ENCODE measurements at places on chromosomes 4 and X.

DNA sequence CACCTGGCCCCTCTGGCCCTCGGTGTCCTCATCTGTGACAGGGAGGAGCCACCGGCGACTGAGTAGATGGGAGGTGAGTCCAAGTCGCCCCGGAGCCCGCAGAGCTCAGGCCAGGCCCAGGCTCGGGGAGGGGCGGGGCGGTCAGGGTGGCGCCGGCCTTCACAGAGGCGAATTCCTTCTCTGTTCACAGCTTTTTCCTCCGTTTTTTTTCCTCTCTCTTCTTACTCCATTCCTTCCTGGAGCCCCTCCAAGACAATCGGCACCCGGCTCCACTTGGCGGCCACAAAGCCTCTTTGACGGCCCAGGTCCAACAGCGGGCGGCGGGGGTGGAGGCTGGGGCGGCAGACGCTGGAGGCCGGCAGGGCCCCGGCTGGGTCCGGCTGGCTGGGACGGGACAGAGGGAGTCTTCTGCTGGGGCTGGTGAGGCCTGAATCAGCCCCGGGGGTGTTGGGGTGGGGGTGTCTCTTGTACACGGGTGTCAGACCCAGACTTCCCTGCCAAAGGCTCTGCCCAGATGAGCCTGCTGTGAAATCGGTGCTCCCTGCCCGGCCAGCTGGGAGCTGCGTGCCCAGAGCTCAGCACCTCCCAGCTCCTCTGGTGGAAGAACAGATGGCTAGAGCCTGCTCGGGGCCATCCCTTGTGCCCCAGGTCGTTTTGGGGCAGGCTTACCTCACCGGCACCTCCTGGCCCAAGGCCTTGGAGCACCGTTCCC is 22.6 kb downstream of the FGFRL1 start:
- DNase-seq = no peak

DNA sequence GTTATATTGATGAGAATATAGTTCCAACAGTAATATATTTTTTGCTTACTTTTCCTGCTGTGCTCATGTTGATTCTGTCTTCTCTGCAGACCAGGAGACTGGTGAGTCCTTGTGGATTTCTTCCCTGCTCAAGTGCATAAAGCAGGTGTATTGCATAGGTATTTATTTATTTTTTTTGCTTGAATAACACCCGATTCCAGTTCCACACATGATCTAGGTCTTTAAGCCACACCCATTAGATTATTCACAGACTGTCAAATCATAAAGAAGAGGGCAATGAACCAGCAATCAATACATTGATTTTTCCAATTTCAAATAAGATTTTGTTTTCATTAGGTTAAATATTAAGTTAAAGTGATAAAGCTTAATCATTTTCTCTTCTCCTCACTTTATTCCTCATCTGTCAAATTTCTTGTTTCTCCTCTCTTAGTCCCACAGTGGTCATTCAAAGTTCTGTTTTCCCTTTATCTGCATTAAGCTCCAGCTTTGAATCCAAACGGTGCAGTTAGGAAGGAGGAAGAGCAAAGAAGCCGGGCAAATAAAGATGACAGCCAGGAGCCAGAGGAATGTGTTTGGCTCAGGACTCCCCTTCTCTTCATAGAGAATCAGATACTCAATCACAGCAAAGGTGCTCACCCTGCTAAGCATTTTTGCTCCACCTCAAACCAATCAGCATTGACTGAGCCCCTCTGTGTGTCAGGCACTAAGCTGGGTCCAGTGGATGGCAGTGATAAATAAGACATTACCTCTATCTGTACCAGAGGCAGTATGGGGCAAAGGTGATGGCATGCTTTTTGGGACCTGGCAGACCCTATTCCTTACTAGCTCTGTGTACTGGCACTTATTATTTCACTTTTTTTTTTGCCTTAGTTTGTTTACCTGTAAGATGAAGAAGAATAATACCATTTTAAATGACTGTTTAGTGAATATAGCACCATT is at the start of gene ADH1A:
ADH1A (minus strand) TSS at position 138 of the 939 bp plus-strand sequence; CDS start at position 67, 71 bp downstream.
- no peak for DNase-seq

- DNase-seq = no peak
These were observed 302 bp downstream of the NHS start for GRCh38 chrX:17375367-17375636.

GRCh38 chr4:794900-795725 is 30.8 kb downstream of the CPLX1 start:
- DNase-seq = no peak

DNA sequence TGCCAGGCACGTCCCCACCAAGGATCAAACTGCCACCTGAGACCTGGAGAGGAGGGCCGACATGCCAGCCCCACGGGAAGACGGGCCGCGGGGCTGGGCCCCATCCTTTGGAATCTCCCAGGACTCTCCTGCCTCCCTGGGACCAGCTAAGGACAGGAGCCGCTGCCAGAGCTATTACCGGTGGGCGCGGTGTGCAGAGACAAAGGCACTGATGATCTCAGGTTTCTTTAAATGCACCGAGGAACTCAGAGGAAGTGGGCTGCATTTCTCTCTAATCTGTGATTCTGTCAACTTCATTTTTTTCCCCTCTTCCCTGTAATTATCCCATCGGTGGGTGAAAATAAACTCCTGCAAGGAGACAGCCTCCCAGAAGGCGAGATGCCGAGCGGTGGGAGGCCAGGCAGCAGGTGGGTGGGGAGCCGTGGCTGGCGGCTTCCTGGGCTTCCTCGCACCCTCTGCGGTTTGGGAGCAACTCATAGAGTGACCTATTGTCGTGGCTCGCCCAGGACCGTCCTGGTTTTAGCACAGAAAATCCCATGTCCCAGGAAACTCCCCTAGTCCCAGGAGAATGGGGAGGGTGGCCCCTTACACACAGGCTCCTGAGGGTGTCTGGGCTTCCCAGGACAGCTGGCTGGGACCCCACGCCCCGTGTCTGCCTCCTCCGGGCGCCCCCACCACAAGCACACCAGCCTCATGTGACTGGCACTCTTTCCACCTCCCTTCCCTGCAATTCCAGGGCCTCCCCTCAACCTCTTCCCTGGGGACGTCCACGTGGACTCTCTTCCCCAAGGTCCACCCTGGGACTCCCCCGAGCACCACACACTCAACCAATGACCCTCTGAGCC is 62.3 kb upstream of the ADRA2C start:
- DNase-seq = no peak

GRCh38 chr4:105389167-105389566 is 84.7 kb downstream of the PPA2 start:
- DNase-seq = no peak

GRCh38 chr4:142236268-142236667 is 599.9 kb downstream of the IL15 start:
- DNase-seq = no peak

- no peak for DNase-seq
These were observed 58.5 kb upstream of the AGTR2 start for GRCh38 chrX:116111934-116112595.

- no peak for DNase-seq
These were observed 338.1 kb downstream of the BCOR start for GRCh38 chrX:39759526-39760224.

GRCh38 chr4:47469951-47470350 is 6.4 kb upstream of the COMMD8 start:
- no peak for DNase-seq

- no peak for DNase-seq
These were observed 4.5 kb upstream of the GPRIN3 start for GRCh38 chr4:89312066-89312465.

- no peak for DNase-seq
These were observed 671 bp downstream of the HPF1 start for GRCh38 chr4:169756971-169757574.

GRCh38 chrX:135421932-135422809 is at the start of gene SMIM10L2A:
Gene SMIM10L2A (plus strand): TSS chrX:135421944. CDS start chrX:135422132, 188 bp downstream.
- no peak for DNase-seq

- no peak for DNase-seq
These were observed 8.9 kb upstream of the IRAK1 start for GRCh38 chrX:154028502-154029184.

DNA sequence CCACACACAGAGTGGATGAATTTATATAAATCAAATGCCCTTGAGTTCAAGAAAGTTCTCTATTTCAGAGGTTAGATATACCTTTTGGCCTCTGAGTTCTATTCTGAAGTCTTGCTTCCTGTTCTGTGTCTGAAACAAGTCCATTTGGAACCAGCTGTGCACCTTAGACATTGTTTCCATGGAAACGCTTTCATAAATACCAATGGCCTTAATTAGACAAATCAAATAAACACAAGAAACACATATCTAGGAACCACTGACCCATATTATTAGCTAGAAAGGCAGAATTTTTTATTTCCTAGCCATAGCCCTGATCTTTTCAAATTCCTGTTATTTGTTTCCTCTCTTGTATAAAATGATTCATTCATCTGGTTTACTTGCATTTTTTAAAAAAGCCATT is 8.4 kb upstream of the C4orf54 start:
- no peak for DNase-seq

GRCh38 chrX:97692575-97692974 is 808.9 kb downstream of the RPA4 start:
- DNase-seq = no peak

- no peak for DNase-seq
These were observed 56.6 kb upstream of the HELT start for GRCh38 chr4:184961660-184962059.

- DNase-seq = no peak
These were observed 552 bp downstream of the ZDHHC9 start for GRCh38 chrX:129843209-129843458.

GRCh38 chr4:58491620-58492019 is 1381.4 kb upstream of the IGFBP7 start:
- no peak for DNase-seq

- DNase-seq = no peak
These were observed 303.5 kb downstream of the BMPR1B start for GRCh38 chr4:95061220-95061619.

- DNase-seq = no peak
These were observed 494.9 kb downstream of the IDS start for GRCh38 chrX:149010013-149010852.

DNA sequence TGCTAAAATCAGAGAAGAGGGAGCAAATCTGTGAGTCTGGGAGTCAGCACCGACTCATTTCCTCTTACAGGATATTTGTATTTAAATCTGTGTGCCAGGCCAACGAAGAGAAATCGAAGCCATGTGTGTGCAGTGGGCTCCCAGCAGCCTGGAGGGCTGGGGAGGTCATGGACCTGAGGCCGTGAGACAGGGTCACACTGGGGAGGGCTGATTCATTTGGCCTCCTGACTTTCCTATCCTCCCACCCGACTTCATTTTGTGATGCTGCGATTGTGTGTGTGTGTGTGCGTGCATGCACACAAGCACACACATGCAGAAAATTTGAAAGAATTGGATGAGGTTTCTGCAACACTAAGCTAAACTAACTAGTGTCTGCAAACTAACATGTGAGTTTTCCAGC is 48.7 kb upstream of the STX18 start:
- no peak for DNase-seq

DNA sequence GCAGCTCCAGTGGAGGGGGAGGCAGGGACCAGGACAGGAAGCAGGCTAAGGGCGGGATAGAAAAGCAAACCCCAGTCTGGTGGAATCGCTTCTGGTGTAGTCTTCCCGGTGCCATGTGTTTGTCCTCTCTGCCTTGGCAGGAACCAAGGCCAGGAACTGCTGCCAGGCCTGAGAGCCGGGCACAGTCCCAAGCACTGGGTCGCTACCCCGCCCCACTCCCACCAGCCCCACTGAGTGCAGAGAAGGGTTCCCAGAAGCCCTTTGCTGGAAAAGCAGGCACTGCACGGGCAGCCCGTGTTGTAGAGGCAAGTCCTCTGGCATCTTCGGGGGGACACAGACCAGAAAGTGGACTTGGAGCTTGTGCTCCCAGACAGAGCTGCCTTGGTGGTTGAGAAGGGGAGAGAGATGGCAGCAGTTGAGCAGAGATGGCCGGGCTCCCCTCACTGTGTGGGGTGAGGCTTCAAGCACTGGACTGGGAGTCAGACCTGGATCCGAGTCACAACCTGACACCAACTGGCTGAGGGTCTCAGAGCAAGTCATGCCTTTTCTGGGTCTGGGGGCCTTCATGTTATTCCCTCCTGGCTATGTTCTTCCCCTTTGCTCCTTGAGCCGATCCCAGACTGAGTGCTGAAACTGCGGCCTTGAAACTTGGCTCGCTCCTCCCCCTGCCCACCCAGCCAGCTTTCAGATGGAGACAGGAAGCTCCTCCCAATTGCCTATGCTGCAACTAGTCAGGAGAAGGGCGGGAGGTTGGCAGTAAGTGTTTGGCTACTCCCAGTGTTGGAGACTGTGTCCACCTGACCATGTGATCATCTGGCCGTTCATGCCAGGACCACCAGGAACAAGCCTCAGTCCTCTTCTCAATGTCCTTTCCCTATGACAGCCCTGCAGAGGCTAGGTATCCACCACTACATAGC is 59.7 kb upstream of the MTM1 start:
- no peak for DNase-seq

DNA sequence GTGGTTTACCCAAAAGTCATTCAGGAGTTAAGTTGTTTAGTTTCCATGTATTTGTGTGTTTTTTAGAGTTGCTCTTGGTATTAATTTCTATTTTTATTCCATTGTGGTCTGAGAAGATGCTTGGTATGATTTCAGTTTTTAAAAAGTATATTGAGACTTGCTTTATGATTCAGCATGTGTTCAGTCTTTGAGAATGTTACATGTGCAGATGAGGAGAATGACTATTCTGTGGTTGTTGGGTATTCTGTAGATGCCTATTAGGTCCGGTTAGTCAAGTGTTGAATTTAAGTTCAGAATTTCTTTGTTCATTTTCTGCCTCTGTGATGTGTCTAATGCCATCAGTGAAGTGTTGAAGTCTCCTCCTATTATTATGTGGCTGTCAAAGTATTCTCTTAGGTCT is 249.4 kb downstream of the ARHGAP10 start:
- DNase-seq = no peak

Measured in stimulated activated CD8-positive, alpha-beta memory T cell treated with anti-CD3 and anti-CD28 coated beads, Interleukin-7, amount 100 ng/mL, for 1 hour (primary cell).